Kasumi-1 (cell line): ENCODE measurements at places on chromosomes 4 and X.

- no peak for DNase-seq
Measured at GRCh38 chrX:39551762-39552161, 546.0 kb downstream of the BCOR start.

DNA sequence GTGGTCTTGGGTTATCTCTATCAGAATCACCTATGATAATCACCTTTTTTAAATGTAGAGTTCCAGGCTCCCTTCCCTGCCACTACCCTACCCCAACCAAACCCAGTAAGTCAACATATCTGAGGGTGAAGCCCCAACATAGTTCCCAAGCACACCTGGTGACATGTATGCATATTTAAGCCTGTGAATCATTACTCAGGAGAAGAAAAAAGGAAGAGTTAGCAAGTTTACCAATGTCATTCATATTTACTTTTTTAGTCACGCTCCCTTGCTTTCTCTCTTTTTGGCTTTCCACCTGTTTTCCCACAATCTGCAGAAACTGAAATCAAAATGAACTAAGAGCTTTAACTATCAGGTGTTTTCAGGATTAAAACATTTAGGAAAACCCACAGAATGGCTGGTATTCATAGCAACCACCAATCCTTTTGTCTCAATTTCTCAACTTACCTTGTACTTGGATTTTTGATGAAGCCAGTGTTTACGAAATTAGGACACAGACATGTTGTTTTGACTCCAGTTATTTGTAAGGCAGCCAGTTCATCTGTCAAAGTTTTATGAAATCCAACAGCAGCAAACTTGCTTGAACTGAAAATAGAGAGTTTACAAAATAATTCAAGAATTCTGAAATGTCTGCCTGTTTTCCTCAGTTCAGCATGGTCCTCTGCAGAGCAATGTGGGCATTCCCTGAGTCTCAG is 34.0 kb downstream of the HSD17B11 start:
- DNase-seq = no peak

GRCh38 chrX:53262189-53262917 is 19.0 kb downstream of the IQSEC2 start:
- no peak for DNase-seq

DNA sequence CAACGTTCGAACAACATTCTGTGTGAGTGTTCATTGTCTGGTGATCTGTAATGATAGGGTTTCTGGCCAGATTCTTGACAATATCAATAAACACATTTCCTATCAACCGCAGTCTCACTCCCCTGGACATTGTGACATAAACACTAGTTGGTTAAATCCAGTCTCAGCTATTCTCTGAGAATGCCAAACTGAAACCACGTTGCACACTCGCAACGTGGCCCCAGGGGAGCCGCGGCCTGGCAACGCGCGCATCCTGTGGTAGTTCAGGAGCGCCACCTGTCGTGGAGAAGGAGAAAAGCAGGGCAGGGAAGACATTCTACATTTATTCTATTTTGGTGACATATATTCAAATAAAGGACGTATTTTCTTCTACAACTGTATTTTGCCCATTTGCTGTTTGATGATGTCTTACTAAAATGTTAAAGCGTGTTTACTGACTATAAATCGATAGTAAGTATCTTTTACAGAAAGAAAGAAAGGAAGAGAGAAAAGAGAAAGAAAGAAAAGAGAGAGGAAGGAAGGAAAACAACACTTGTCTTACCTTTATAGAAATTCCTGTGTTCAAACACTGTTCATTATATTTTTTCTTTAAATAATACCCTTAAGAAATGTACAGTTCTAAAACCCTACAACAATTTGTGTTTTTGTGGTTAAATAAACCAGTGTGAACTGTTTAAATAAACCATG is 738.3 kb upstream of the FRG1 start:
- peak; percentile 54 for DNase-seq

DNA sequence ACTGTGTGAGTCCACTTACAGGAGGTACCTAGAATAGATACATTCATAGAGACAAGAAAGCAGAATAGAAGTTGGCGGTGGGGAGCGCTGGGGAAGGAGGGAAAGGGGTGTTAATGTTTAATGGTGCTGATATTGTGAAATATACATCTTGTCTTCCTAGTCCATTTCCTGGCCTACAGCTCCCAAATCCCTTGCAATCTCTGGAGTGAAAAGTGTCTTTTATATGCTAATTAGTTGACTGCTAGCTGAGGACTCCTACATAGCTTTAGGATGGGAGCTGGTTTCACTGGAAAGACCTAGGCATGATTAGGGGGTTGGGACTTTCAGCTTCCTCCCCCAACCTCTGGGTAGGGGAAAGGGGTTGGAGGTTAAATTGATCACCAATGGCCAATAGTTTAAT is 36.0 kb downstream of the FUNDC1 start:
- DNase-seq = no peak

- peak; percentile 81 for DNase-seq
Measured at GRCh38 chr4:102761296-102761701, 531 bp upstream of the MANBA start.

DNA sequence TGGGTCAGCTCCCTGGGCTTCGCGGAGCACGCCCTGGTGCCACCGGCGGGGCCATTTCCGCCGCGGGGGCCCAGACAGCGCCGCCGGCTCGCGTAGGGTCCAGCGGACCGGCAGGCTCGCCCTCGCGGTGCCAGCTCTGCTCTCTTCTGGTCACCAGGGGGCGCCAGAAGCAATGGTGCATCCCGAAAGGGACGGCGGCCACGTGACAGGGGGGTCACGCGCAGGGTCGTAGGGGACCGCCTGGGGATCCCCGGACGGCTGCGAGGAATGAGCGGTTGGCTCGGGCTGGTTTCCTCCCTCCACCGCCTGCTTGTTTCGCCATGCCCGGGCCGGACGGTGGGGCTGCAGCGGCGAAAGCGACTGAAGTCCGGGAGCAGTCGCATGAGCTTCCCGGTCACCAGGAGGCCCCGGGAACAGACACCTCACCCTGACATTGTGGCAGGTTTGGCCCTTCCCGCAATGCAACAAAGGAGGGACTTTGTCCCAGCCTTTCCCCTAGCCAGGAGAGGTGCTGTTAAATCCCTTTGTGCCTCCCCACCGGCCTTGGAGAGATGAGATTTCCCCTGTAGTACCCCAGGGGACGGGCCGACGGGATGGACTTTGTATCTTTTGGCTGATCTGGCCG is 15.8 kb downstream of the ZCCHC12 start:
- peak; percentile 26 for DNase-seq

DNA sequence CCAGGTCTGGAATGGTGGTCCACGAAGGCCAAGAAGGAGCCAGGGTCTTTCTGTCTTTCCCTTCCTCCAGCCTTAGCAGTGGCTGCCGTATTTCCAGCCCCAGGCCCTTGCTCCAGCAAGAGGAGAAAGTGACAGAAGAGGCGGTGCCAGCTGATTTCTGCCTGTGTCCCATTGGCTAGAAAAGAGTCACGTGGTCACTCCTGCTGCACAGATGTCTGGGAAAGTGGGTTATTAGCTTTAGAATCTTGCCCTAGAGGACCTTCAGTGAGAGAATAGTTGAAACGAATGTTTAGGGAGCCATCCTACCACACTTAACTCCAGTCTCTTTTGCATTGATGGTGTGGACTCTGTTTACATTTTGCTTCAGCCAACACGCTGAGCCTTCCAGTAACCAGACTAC is 99.3 kb upstream of the BCOR start:
- no peak for DNase-seq
